ENCODE measurements at places on chromosomes 2 and 18.
A peak's percentile ranks its signal among the peaks of the same experiment; 100 is the strongest.

DNA sequence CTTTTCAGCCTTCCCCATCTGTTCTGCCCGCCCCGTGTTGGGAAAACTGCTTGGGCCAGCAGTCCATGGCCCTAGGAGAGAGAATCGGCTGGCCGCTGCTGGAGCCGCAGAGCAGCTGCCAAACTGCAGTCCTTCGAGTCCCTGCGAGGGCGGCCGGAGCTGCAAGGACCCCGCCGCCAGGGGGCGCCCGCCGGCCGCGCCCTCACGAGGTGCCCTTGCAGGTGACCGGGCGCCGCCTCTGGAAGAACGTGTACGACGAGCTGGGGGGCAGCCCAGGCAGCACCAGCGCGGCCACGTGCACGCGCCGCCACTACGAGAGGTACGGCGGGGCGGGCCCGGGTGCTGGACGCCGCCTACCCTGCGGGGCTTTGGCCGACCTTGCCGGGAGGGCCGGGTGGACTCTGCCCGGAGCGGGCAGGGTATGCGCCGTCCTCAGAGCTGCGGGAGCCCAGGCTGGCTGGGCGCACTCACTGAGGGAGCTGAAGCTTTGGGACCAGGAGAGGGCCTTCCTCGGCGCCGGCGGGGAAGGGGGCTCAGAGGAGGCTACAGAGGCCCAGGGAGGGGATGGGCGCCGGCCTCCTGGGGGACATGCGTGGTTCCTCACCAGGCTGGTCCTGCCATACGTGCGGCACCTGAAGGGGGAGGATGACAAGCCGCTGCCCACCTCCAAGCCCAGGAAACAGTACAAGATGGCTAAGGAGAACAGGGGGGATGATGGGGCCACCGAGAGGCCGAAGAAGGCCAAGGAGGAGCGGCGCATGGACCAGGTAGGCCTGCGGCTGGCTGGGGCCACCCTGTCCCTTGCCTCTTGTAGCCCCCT lies 13.6 kb downstream of the ARID5A start:
- no peak for DNase-seq

GRCh38 chr2:160238392-160238791 lies 38.3 kb upstream of the ITGB6 start:
- DNase-seq = no peak

- DNase-seq = no peak
Observed at GRCh38 chr18:30016179-30016578, 1026.4 kb downstream of the DSC3 start.

GRCh38 chr2:162888652-162889051 lies 50.1 kb upstream of the KCNH7 start:
- DNase-seq = no peak

GRCh38 chr18:69127873-69128500 lies 272.7 kb upstream of the DOK6 start:
- DNase-seq = no peak

DNA sequence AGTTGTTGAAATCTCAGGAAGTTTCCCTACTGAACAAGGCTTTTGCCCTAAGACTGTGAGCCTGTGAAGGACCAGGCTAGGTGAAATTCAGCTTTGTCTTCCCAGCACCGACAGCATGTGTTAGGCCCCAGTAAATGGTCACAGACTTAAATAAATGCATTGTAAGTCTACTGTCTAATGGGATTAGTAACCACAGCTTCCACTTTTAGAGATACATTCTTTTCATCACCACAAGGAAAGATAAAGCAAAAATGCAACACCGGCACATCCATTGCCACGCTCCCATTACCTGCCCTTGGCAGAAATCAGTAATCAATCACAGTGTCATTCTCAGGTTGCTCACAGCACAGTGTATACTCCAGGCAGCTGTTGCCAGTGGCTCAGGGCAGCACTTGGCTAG lies 59.3 kb downstream of the CRACDL start:
- no peak for DNase-seq

- DNase-seq = no peak
Observed at GRCh38 chr18:9944805-9945204, 31.0 kb downstream of the VAPA start.

DNA sequence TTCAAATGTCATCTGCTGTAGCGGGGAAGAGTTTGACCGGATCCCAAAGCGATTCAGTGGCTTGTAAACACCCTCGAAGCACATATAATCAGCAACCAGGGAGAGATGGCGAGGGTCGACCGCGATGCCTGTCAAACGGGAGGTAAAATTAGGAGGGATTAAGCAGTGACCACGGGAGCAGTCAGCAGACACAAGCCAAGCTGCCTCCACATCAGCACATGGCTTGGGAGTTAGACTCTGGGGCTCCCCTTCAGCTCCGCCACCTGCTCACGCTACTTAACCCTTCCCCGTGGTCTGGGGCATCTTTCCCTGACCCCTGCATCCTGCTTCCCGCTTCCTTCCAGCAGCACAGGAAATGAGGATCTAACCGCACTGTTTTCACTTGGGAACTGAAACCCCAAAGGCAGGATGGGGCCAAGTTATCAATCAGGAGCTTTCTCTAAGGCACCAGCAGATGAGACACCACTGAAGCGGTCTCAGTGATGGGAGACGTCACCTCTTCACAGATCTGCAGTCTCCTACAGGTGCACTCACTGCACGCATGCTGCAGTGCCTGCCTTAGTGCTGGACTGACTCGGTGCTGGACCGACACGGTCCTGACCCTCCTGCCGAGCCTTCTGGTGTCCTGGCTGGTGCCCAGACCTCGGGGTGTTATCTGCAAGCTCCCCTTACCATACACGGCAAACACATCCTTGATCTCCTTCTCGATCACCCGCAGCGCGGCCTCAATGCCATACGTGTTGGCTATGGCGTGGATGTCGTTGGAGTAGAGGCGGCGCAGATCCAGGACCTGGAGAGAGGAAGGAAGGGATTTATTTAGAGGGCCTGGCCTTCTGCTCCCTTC lies 77.5 kb downstream of the POLR1A start:
- peak; percentile 48 for DNase-seq

GRCh38 chr2:5657231-5657630 lies 35.0 kb upstream of the SOX11 start:
- no peak for DNase-seq

DNA sequence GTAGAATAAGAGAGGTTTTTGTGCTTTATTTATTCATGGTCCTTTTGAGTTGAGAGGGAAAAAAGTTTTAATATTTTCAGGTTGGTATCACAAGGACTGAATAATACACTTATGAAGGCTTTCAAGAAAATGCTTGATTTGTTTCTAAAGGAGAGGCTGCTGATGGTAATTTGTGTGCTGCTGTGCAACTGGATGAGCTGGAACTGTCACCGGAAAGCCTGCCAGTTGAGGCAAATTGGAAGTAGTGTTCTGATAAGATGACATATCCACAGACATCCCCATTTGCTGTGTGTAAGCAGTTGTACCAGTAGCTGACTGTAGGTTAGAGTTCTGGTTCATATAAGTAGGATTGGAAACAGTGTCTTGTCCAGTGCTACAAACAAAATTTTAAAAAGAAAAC lies 21.6 kb upstream of the CACNB4 start:
- DNase-seq = no peak

DNA sequence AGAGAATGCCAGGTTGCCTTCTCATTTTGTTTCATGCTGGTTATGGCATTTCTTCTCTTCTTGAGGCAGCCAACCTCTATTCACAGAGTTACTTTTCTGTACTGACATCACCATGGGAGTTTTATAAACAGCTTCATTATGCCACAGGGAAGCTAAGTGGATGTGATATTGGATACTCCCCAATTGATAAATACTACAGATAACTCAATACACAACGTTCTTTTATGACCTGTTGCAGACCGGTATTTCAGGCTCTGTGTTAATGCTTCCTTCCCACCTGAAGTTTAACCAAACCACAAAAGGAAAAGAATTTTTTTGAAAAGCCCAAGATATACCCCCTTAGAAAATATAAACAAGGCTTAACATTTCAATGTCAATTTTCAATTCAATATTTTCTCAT lies 258.3 kb upstream of the SOX11 start:
- DNase-seq = no peak

DNA sequence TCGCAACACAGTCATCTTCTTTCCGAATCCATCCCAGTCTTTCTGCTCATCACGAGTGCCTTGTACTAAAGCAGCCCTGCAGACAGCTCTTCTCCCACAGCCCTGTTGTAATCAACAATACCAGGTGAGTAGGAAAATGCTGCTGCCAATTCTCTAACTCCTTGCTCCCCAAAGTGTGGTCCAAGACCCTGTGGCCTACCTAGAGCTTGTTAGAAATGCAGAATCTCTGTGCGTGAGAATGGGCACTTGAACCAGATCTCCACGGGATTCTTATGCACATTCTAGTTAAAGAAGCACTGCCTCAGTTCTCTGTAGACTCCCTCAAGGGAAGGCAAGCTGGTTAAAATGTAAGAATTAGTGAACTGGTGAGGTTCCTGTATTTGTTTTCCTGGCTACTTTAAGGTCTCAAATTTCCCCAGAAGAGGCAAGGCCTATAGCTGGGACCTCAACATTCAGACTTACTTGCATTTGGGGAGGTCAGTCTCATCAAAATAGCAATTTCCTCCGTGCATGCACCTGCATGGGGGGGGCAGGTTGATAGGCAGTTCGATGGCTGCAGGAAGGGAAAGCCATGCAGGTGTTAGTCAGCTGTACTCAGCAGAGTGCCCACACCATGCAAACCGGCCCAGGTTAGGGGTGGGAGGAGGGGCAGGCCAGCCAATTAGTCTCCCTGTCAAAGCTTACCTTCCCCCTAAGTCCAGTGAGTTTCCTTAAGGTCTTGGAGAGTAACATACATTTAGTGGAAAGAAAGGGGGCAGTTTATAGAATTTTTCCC lies 70.8 kb downstream of the DHRS9 start:
- DNase-seq = no peak

DNA sequence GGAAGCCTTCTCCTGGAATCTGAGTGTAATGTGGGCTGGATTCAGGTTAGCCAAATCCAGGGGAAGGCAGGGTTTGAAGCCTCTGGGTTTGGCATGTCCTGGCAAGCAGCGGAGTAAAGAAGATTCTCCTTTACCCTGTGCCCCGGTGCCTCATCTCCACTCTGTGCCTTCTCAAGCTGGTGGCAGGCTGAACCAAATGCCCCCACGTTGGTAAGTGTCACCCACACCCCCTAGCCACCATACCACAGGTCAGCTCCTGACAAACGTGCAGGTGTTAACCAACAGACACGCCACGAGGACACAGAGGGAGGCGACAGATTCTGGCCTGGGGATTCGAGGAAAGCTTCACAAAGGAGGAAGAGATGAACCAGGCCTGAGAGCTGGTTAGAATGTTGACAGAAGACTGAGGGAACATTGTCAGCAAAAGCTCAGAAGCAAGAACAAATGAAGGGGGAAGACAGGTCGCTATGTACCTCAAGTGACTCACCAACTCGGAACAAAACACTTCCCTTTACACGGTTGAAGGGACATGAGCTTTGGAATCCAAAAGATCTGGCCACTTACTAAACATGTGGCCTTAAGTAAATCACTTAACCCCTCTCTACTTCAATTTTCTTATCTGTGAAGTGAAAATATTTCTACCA lies 85.2 kb upstream of the LCLAT1 start:
- DNase-seq = no peak

GRCh38 chr2:144170179-144170578 lies 349.7 kb downstream of the ZEB2 start:
- no peak for DNase-seq

- DNase-seq = no peak
Observed at GRCh38 chr2:207194028-207194427, 28.3 kb upstream of the KLF7 start.

GRCh38 chr2:203177361-203177760 lies 61.5 kb upstream of the CYP20A1 start:
- no peak for DNase-seq

DNA sequence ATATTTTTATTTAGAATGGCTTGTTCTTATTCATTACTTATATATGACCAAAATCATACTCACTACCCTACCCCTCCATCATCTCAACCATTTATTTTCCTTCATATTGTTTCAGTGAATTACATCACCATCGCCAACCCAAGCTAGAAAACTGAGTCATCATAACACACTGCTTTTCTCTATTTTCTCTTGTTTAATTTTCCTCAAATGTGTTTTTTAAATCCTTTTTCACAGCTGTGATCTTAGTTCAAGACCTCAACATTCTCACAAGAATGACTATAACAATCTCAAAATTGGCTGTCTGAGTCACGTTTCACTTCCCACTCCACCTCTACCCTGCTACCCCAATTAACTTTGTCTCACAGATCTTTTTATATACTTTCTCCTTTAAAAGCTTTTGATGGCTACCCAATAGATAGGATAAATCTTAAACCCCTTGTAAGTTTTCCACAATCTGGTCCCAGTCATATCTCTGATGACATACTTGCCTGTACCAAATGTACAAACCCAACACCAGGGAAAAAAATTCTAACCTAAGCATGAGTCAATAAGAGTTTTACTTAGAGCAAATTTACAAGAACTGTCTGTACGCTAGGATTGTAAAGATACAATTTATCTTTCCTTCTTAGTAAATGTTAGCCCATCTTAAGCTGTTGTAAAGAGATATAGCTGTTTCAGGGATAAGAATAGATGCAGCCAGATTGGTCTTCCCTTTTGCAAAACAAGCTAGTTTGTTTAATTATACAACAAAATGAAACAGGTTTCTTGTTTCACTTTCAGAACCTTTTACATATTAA lies 635.1 kb upstream of the SLC39A10 start:
- DNase-seq = no peak

GRCh38 chr2:133766164-133766832 lies 198.0 kb upstream of the NCKAP5 start:
- DNase-seq = no peak

GRCh38 chr2:42971381-42971780 lies 179.0 kb upstream of the HAAO start:
- no peak for DNase-seq

DNA sequence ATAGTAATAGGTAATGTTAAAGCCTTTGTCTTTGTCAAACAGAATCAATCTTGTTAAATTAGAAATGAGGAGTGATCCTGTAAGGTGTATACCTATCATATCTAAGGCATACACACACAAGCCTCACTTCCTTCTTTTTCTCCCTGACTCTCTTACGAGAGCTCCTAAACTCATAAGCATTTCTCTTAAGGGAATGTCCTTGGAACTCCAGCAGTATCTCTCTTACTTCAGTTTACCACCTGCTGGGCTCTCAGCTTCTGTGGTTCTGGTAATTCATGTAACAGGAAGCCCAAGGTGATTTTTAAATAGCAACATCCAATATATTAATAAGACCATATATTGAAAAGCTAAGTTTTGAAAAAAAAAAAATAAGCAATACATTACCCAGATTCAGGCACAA lies 85.9 kb downstream of the UBE2E3 start:
- no peak for DNase-seq
